Hindlimb muscle (tissue), 1 donor: ENCODE measurements at places on chromosomes 6 and 20.
A peak's percentile ranks its signal among the peaks of the same experiment; 100 is the strongest.

GRCh38 chr20:24379484-24379927 is 89.9 kb upstream of the SYNDIG1 start:
- peak; percentile 27 for DNase-seq

GRCh38 chr6:7051780-7052442 is 55.9 kb upstream of the RREB1 start:
- DNase-seq = peak; percentile 70

- DNase-seq = no peak
Measured at GRCh38 chr6:82129797-82130196, 117.7 kb downstream of the IBTK start.

DNA sequence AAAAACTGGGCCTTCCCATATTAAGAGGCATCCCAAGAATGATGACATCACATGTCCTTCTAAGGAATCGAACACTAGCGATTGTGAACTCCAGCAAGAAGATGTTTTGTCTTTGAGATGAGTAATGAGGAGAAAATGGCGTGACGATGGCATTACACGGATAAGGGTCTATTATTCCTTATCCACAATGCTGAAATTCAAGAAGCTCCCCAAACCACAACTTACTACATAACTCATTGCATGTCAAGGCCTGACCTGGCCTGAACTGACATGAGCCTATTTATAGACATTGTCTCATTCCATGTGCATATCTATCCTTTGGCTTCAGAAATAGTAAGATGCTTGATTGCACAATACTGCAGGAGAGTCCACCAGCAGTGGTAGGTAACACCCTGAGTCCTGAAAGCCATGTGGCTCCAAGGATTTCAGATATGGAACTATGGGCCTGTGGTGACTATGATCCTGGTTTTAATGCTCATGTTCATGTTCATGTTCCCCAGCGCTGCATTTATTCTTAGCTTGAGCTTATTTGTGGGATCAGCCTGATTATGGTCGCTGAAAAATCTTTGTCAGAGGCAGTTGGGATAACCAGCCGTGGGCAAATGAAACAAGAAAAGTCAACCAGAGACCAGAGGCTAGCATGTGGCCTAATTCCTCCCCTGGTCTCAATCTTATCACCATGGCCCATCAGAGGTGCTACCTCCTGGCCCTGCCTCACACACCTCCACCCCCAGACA is 183.2 kb upstream of the JARID2 start:
- no peak for DNase-seq

DNA sequence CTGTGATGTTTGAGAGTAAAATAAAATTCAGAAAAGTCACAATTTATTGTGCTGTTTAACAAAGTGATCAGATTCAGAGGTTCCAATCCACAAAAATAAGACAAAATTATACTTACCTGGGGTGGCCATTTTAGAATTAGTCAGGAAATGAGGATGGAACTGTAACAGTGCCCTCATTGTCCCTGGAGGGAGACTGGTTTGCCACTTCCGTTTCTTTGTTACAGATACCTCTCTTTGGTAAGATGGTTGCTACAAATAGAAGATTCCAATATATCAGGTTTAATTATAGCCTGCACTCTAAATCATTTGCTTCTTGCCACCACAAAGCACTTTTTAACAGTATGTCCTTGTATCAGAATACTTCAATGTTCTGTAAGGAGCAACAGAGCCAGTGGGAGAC is 95.6 kb downstream of the CTNNBL1 start:
- DNase-seq = no peak

GRCh38 chr6:100704961-100705360 is 176.2 kb downstream of the ASCC3 start:
- no peak for DNase-seq

GRCh38 chr6:33763483-33763882 is 16.8 kb upstream of the IP6K3 start:
- no peak for DNase-seq

GRCh38 chr6:111741177-111741952 is 131.9 kb downstream of the FYN start:
- DNase-seq = no peak

GRCh38 chr20:41671143-41671542 is 53.0 kb upstream of the CHD6 start:
- no peak for DNase-seq

GRCh38 chr6:112906726-112907125 is 559.6 kb downstream of the RFPL4B start:
- DNase-seq = peak; percentile 81

DNA sequence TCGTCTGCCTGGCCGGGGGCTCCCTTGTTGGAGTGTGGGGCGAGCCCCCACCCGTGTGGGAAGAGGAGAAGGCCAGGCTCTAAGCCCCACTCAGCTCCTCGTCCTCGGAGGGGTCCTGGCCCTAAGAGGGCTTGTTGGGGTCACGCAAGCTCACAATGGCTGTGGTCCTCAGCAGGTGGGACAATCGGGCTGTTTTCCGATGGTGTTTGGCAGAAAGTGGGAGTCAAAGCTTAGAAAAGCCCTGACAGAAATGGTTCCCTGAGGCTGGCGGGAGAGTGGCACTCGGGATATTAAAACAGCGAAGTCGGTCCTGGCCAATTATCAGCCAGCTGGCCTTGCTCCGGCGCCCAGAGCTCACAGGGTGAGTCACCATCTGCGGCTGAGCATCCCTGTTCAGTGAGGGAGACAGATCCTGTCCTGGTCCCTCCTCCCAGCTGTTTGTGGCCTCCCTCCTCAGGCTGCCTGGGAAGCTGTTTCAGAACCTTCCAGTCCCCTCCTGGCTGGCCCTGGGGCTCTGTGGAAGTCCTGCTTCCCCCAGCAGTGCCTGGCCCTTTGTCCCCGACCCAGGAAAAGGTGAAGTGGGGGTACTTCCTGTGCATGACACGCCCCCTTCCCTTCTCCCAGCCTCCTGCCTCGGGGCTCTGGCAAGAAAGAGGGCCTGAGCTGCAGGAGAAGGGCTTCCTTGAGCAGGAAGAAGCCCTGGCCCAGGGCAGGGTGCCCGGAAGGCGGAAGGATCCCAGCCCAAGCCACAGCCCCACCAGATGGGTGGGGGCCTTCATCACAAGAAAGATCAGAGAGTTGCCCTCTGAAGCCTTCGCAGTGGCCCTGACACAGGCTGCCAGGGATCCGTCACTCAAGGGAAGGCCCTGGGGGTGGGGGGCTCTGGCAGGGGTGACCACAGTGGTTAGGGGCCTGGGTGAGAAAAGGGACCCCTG is 53.6 kb upstream of the BHLHE23 start:
- DNase-seq = no peak

- DNase-seq = no peak
Measured at GRCh38 chr6:11791354-11792107, 12.9 kb upstream of the ADTRP start.

DNA sequence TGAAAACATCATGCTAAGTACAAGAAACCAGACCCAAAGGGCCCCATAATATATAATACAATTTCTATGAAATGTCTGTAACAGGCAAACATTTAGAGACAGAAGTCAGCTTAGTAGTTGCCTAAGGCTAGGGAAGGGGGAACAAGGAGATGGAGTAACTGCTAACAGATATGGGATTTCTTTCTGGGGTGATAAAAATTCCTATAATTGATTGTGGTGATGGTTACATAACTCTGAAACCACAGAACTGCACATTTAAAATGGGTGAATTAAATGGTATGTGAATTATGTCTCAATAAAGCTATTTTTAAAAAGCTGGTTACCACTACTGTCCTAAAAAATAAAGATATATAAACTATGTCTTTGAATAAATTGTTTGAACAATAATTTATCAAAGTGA is 3.2 kb downstream of the CEP162 start:
- DNase-seq = no peak

- DNase-seq = no peak
Measured at GRCh38 chr6:138271451-138271850, 53.2 kb upstream of the PBOV1 start.

- DNase-seq = no peak
Measured at GRCh38 chr20:50356962-50357782, 153.0 kb upstream of the PTPN1 start.

GRCh38 chr6:83770910-83771309 is 62.0 kb upstream of the SNAP91 start:
- DNase-seq = no peak

- peak; percentile 21 for DNase-seq
Measured at GRCh38 chr6:71721642-71722041, 164.7 kb upstream of the RIMS1 start.

GRCh38 chr6:130366107-130367005 is 539 bp downstream of the TMEM200A start:
- peak; percentile 29 for DNase-seq

DNA sequence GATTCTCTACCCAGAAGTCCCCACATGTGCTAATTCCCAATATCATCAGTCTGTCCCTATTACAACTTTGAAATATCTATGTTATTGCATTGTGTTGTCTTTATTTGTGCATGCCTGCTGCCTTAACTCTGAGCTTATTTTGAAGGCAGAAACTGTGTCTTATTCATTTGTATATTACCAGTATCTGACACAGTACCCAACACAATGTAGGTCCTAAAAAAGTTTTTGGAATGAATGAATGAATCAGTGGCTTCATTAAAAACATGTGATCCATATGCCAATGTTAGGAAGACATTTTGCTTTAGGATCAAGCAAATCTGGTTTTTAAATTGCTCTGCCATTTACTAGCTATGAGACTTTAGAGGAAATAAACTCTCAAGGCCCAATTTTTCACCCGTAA is 420.4 kb downstream of the CBLN4 start:
- no peak for DNase-seq

- no peak for DNase-seq
Measured at GRCh38 chr20:44074252-44075151, 112.5 kb downstream of the JPH2 start.

DNA sequence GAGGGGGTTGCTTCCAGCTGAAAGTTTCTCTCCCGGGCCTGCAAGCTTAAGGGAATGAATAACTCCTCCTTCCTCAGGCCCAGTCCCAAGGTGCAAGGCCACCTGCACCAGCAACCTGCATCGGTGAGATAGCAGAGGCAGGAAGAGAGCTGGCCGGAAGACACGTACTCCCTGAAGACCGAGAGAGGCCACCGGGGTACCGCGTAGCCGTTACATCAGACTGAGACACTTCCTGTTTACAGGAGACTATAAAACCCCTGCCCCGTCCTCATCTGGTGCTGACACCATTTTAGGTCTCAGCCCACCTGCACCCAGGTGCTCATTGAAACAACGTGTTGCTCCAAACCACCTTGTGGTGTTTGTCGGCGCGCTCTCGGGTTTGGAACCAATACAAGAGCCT is 60.5 kb upstream of the PRND start:
- no peak for DNase-seq

DNA sequence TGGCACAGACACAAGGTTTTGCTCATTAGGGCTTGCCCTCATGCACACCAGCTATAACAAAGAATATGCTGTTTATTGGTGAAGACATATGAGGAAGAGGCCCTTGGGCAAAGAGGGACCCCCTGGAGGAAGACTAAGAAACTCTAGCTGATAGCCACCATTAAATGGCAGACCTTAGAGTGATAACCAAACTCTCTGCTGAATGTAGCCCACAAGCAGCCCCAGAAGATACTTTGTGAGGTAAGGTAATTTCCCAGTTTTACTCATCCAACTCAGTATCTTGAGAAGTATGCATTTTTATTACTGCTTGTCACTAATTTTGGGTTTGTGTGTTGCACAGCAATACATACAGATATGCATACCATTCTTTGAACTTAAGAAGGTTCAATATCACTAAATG is 563.3 kb downstream of the DOK5 start:
- no peak for DNase-seq

GRCh38 chr6:33082702-33083101 is 6.9 kb downstream of the HLA-DPB1 start:
- peak; percentile 53 for DNase-seq

GRCh38 chr6:109075934-109076333 is 18.7 kb downstream of the SESN1 start:
- DNase-seq = no peak

- peak; percentile 42 for DNase-seq
Measured at GRCh38 chr6:164911873-164912580, 397.4 kb downstream of the C6orf118 start.

GRCh38 chr6:149766156-149766769 is 16.7 kb downstream of the PCMT1 start:
- no peak for DNase-seq

DNA sequence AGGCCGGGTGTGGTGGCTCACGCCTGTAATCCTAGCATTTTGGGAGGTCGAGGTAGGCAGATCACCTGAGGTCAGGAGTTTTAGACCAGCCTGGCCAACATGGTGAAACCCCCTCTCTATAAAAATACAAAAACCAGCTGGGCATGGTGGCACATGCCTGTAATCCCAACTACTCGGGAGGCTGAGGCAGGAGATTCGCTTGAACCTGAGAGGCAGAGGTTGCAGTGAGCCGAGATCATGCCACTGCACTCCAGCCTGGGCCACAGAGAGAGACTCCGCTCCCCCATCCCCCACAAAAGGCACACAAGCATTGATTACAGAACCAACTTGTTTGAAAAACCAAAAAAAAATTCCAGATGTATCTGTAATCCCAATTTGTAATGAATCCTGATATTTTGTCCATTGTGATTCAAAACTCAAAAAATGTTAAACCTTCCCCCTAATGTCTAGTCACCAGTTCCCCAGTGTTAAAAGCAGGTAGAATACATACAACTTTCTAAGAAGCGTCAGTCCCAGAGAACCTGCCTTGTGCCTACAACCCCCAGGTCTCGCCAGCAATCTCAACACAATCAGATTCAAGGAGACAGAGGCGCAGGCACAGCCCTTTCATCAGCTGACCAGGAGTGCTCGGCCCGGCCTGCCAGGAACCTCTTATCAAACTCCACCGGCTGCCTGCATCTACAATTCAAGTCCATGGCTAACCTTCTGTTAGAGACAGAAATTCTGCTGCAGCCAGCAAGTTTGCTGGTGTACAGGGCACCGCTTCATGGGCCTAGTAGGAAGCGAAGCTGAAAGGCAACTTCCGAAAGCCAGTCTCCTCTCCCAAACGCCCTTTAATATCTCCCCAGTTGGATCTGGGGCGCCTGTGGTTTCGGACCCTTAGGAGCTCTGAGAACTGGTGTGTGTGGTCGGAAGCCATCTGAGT is 2.1 kb downstream of the EZR start:
- DNase-seq = no peak

DNA sequence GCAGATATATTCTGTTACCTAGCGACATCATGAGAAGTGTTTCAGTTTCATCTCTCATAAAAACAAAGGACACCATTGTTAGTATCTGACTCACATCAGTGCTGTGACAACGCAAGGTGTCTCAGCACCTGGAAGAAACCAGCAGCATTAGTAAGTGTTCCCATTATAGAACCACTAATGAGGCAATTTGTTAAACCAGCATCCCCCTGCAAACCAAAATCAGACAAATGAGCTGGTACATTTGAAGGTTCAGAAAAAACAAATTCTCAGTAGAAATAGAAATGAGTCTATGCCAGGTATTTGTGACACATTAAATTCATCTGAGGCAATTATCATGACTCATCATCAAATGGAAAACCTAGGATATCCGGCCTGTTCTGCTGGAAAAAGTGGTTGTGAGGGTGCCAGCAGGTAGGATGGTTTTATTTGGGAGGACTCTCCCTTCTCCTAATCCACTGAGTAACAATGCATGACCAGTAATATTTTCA is 151.7 kb downstream of the TMEM200A start:
- DNase-seq = no peak

- no peak for DNase-seq
Measured at GRCh38 chr20:18048176-18048575, 9.5 kb downstream of the OVOL2 start.

- DNase-seq = no peak
Measured at GRCh38 chr6:165227644-165228329, 81.6 kb downstream of the C6orf118 start.

GRCh38 chr6:106360989-106361430 is 493 bp downstream of the CRYBG1 start:
- no peak for DNase-seq

- DNase-seq = no peak
Measured at GRCh38 chr6:169189182-169189581, 64.5 kb downstream of the THBS2 start.
